ENCODE measurements at places on chromosomes 4 and X.

DNA sequence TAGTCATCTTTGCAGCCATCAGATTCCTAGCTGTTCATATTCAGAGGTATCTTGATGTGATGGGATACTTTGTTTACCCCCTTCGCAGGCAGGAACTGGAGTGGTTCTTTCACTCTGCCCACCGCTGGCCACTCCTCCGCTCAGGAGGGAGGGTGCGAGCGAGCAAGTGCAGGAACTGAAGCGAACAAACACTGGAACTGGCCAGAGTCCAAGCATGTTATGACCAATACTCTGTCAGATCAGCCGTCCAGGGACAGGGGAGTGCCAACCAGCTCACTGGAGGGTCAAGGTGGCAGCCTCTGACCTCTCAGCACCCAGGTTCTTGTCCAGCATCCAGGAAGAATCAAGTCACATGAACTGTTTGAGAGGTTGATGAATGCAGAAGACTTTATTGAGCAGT, 18.0 kb upstream of the MANBA start:
- no peak for DNase-seq

- peak; percentile 41 for DNase-seq
These were observed 203.6 kb downstream of the SPRY1 start for GRCh38 chr4:123599920-123600810.

DNA sequence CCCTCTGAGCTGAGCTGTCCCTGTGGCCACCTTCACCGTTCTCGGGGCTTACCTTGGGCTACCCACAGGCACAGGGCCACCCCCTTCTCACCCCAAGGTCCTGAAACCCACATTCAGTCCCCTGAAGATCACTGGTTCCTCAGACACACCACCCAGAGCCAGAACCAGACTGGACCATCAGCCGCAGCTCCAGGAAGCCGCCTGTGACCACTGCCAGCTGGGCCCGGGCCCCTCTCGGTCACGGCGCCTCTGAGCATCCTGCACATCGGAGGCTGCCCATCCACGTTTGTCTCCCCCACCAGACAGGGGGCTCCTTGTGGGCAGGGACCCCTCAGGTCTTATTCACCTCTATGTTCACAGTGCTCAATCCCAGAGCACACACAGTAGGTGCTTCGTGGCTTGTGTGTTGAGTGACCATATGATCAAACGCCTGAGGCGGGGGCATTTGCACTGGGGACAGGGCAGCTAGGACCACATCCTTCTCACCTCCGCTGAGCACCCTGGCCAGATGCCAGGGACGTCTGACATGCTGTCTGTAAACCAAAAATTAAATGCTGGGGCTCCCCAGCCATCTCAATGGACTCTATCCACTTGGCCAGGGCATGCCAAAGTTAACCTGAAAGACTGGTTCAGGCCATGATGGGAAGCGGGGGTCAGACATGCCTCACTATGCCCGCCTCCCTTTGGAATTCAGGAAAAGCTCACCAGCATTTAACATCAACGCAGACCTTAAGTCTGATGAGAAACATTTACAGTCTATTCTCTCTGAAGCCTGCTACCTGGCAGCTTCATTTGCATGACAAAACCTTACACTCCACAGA, 109.4 kb upstream of the AFAP1 start:
- DNase-seq = no peak

- DNase-seq = no peak
These were observed 233.5 kb upstream of the PGRMC2 start for GRCh38 chr4:128521156-128521555.

- DNase-seq = no peak
These were observed 261.8 kb downstream of the CAMK2D start for GRCh38 chr4:113499696-113500095.

Measured in activated T-helper 1 cell treated with anti-CD3 and anti-CD28 coated beads, Interleukin-12 subunit alpha, Interleukin-12 subunit beta, Interleukin-2, Interleukin-4 antibody, amounts not matched to agents 30 ng/mL and 10 ng/mL and 1 ng/mL, durations not matched to agents 14 hours and 24 hours and 36 hours (primary cell).